ENCODE measurements at places on chromosomes 2 and 18.
A peak's percentile ranks its signal among the peaks of the same experiment; 100 is the strongest.

- DNase-seq, result no peak
Measured at GRCh38 chr2:233285921-233286320, 21.7 kb upstream of the SAG start.

DNA sequence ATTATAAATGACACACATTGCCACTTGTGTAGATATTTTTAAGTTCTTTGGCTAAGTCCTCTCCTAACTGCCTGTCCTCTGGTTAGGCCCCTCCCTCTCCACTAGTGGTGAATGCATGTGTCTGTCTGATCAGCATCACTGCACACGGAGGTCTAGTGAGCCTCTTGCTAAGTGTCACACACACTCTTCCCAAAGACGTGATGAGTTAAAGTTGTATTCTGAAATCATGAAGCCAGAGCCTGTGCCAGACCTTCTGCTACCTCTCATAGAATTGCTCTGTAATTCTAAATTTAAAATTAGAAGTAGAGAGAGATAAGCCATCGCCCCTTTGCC lies 41.3 kb downstream of the RALB start:
- DNase-seq, result no peak

DNA sequence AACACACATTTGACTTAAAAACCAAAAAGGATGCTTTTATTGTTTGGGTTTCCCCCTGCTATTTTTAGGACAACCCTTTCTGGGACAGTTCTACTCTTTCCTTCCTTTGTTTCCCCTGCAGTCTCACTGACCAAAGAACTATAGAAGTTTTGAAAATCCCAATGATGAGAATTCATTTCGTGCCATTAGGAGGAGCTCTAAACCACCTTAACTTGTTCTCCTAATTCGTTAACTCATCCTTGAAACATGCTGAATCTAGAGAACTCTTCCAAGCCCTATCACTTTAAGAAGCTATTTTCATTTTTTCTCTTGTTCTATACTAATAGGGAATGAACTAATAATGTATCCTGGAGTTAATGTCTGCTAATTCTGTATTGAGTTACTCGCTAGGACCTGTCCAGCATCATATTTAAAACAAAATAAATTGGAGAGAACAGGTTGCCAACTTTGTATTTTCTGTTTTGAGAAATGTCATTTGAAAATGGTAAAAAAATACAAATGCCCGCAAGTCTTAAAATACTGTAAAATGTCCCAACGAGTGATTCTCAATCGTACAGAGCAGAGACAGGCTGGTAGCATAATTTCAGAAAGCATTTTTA lies 62.9 kb downstream of the AFTPH start:
- no peak for DNase-seq

DNA sequence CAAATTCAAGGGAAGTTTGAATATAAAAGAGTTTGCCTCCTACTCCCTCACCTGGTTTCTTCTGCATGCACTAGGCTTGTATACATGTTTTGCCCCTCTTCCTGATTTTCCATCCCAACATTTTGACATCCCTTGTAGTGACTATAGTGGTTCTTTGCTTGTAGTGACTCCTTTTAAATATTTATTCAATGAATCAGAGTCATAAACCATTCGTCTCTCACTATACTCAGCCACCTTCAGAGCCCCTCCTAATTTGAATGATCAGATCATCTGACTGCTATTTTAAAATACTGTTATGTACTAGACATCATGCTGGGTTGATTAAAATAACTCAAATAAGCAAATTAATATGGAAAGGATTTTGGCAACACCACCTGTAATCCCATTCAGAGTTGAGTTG lies 492.1 kb upstream of the PIK3C3 start:
- DNase-seq, result no peak

DNA sequence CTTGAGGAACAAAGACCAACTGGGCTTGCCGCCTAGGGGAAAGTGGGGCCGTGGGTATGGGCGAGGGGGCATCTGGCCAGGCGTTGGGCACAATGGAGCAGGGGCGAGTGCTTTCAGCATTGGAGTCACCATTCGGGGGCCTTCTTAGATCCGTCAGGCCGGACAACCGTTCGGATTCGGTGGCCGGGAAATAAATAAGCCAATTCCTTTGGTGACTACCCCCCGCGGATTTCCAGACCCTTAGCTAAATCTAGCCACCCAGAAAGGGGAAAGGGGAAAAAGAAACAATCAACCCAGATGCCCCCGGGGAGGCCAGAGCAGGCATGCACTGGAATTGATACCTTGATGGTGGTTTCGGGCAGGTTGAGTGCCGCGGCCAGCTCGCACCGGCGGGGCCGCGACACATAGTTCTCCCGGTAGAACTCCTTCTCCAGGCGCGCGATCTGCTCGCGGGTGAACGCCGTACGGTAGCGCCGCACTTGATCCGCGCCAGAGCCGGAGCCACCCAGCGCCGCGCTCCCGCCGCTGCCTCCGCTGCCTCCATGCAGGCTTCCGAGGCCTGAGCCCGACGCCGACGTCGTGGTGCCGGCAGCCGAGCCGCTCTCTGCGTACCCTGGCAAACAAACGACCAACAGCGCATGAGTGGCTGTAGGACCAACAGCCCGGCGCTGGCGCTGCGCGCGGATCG lies 1.8 kb downstream of the EVX2 start:
- no peak for DNase-seq

GRCh38 chr2:235229236-235229635 lies 264.6 kb upstream of the AGAP1 start:
- no peak for DNase-seq

DNA sequence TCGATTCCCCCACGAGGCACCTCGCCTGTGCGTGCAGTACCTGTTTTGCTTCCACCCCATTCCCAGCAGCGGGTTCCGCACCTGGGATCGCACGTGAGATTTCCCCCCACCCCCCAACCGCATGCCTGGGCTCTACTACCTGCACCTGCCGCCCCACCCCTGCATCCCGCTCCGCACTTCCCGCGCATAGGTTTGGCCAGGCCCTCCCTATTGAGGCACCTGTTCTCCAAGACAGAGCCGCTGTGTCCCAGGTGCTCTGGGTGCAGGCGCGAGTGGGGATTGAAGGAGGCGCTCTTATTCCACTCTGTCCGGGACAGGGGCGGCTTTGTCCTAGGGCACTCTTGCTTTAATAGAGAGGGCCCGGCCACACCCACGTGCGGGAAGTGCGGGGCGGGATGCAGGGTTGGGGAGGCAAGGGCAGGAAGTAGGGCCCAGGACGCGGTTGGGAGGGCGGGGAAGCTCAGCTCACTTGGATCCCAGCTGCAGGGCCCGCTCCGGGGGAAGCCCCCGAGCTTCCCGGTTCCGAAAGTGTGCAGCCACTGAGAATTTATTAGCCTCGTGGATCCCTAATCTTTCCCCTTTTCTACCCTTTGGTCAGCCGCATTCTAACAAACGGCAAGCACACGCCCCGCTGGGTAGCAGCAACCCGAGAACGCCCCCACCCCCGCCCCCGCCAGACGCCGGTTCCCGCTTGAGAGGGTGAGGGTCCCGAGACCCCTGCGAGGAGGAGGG lies 670 bp upstream of the MOCOS start:
- peak; percentile 25 for DNase-seq

- no peak for DNase-seq
Measured at GRCh38 chr2:31287654-31288053, 53.7 kb downstream of the EHD3 start.

GRCh38 chr2:166900700-166901099 lies 12.4 kb downstream of the XIRP2 start:
- no peak for DNase-seq

- no peak for DNase-seq
Measured at GRCh38 chr2:37205689-37206341, 9.5 kb downstream of the CEBPZOS start.

DNA sequence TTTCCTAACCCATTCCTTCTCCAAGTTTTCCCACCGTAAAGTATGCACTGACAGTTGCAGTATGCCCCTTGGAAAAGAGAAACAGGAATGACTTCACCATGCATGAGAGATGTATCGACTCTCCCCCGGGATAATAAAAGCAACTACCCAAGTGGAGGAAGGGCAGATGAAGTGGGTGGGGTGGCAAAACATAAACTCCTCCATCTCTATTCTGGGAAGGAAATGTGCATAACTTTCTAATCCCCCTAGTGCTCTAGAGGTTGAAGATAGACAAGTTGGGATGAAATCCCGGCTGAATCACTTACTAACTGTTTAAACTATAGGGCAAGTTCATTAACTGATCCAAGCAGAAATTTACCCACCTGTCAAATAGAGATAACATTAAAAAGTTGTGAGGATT lies 89.2 kb downstream of the PIGN start:
- no peak for DNase-seq

DNA sequence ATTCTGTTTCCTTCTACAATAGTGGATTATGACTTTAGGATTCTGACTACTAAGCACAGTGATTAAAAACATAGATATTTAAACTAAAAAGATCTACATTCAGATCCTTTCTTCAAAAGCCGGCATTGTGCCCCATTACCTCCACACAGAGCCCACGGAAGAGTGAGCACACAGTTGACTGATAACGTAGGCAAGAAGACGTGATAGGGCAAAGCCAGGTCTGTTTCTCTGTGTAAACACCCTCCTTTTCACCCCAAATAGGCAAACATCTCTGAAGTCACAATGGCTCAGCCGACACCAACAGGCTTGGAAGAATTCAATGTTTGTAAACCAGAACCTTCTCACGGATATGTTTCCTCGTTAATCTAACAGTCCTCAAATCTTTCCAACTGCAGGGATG lies 302.9 kb downstream of the CMPK2 start:
- DNase-seq, result no peak

DNA sequence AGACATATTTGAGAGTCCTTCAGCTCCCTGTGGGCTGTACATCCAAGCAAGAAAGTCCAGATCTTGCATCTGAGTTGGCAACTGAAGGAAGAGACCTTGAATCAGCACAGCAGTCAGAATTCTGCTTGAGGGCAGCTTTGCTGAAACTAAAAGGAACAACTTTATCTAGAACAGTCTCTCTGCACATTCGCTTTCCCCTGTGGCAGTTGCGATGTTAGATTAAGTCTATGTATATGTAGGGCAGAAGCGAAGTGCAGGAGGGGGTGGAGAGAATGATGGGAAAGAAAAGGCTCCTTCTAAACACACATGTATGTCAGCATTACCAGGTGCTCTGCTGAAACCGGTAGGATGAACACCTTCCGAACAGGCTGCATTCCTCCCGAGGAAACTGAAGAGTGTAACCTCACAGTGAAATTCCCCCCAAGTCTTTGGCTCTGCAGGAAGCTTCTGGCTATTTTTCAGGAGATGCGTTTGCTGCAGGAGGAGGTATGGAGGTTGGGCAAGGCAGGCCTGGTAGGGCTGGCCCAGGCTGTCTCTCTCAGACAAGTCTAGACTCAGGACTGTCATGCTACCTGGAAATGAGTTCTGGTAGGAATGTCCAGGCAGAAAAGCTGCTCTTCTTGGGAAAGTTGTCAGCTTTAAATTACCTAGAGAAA lies 70.0 kb upstream of the ATL2 start:
- no peak for DNase-seq

- no peak for DNase-seq
Measured at GRCh38 chr2:233384811-233385488, 30.7 kb downstream of the DGKD start.

DNA sequence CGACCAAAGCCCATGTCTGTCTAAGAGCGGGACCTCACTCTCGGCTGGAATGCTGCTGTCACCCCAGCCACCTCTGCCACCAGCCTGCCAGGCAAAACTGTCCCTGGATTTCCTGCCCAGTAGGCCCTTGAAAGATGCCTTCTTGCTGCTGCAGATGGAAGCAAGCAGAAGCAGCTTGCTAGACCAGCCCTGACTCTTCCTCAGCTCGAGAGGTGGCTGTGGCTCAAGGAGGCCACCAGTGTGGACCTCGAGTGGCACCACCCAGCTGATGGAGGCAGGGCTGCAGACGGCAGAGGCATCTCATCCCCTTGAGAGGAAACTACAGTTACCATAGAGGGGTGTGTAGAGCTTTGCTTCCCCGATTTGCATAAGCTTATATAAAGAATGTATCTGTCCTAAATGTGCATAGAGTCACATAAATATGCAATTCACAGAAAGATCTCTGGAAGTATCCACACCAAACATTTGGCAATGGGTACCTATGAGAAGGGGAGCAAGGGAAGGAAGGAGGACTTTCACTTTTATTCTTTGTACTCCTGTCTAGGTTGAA lies 20.6 kb downstream of the ADCY3 start:
- DNase-seq, result no peak

Measured in stimulated activated naive CD8-positive, alpha-beta T cell treated with anti-CD3 and anti-CD28 coated beads, Interleukin-15, Interleukin-2, amounts not matched to agents 100 U/mL and 50 U/mL, for 24 hours (primary cell).